ENCODE measurements at places on chromosomes 3 and 15. TPM values are rescaled to one million over a fixed set of nuclear protein-coding genes. Genes with fewer than 3 reads are reported as not detected.

- H3K27ac ChIP-seq, result no peak overlapping the region
- no peak for DNase-seq
- no peaks in the 10 kb centered on the region for H3K4me1 ChIP-seq
These were observed 170.8 kb downstream of the IGSF11 start for GRCh38 chr3:118863731-118864322.

Gene MAP6D1
- 0.85 TPM for total RNA-seq

GRCh38 chr15:66588971-66589370, 23.2 kb upstream of the LCTL start:
- H3K36me3 ChIP-seq, result no peaks in the 10 kb centered on the region
- no peak overlapping the region for H3K27ac ChIP-seq
- peaks cover 8% of the 10 kb centered on the region for H3K4me1 ChIP-seq

DNA sequence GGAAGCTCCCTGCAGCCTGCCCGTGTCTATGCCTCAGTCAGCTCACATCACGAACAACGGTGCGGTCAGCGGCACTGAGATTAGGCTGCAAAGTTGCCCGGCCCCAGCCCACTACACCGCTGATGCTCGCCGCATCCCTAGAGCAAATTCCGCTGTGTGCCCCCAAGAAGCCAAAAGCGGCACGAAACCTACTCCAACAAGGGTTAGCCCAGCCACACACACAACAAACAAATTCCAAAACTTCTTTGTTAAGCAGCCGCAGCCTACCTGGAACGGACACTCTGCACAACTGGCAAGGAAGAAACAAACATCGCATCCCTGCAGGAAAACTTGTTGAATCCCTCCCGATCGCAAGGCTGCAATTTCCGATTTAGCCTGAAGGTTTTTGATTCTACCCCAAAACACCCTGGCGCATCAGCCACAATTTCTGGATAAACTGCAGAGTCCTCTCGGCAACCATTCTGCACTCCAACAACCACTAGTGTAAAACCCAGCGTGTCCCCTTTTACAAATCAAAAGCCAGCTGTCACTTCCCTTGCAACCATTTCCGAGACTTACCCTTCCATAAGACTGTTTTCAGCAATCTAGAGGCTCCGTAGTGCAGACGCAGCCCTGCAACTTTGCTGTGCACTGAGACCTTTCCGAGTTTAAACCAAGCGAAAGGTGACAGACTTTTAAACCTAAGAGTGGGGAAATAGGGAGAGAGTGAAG, 449 bp downstream of the ROBO1 start:
- peak; percentile 52 for DNase-seq
- peaks cover 49% of the 10 kb centered on the region for H3K27me3 ChIP-seq
- H3K4me3 ChIP-seq, result no peak overlapping the region
- H3K36me3 ChIP-seq, result no peaks in the 10 kb centered on the region
- no peaks in the 10 kb centered on the region for H3K4me1 ChIP-seq
- H3K27ac ChIP-seq, result no peak overlapping the region

Gene SEC22C
- 35.1 TPM for total RNA-seq

DNA sequence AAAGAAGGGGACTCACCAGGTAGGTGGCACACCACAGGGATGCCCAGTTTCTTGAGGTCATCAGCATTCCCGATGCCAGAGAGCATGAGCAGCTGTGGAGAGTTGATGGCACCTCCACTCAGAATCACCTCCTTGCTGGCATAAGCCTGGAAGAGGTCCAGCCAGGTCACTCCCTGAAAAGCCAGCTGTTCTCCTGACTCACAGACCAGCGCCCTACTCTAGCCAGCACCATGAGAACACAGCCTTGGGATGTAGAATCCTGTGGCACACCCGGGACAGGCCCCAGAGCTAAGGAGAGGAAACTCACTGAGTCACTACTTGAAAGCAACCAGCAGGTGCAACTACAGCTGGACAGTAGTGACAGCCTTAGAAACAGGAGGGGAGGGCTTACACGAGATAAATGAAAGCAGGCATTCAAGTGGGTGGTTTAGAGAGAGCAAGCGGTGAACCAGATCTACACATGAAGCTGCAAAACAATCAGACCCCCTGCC, 24.5 kb downstream of the CHDH start:
- H3K27me3 ChIP-seq, result no peaks in the 10 kb centered on the region
- DNase-seq, result no peak
- peaks cover 12% of the 10 kb centered on the region for H3K36me3 ChIP-seq
- peaks cover 3% of the 10 kb centered on the region for H3K4me1 ChIP-seq
- H3K27ac ChIP-seq, result no peak overlapping the region

Gene C2CD4B
- total RNA-seq, result 12.6 TPM

DNA sequence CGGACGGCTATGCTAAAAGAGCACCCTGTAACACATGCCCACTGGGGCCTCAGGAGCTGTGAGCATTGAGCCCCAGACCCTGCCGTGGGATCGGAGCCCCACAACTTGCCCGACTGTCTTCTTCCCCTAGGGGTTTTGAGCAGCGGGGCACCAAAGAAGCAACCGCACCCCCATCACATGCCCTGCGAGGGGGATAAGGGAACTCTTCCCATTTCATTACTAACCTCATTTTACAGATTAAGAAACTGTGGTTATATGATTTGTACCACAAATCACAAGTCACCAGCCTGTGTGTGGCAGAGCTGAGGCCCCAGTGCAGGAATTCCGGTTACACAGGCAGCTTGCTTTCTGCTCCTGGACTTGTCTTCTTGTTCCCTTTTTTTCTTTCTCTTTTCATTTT, 86.2 kb downstream of the CD47 start:
- H3K4me1 ChIP-seq, result peaks cover 4% of the 10 kb centered on the region
- H3K27ac ChIP-seq, result no peak overlapping the region
- H3K4me3 ChIP-seq, result no peak overlapping the region
- H3K27me3 ChIP-seq, result no peaks in the 10 kb centered on the region
- no peaks in the 10 kb centered on the region for H3K36me3 ChIP-seq

DNA sequence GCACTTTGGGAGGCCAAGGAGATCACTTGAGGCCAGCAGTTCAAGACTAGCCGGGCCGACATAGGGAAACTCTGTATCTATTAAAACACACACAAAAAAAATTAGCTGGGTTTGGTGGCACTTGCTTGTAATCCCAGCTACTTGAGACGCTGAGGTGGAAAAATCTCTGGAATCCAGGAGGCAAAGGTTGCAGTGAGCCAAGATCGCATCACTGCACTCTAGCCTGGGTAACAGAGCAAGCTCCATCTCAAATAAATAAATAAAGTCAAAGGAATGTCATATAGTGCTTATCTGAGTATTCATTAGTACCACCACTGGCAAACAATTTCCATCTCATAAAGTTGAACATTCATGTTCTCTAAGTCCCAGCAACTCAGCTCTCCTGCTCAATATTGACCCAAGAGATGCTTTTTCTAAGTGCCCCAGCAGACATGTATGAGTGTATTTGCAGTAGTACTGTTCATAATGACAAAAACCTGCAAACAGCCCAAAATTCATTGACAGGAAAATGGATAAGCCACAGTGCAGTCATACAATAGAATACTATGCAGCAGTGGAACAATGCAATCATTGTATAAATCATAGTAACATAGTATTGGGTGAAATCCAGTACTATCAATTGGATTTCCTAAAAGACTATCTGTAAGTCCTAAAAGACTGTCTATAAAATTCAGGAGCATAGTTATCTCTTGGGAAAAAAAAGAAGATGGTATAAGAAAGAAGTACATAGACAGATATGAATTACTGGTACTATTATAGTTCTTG, 751.5 kb upstream of the LMCD1 start:
- DNase-seq, result no peak
- no peak overlapping the region for H3K4me3 ChIP-seq
- H3K36me3 ChIP-seq, result no peaks in the 10 kb centered on the region
- H3K27ac ChIP-seq, result no peak overlapping the region
- H3K4me1 ChIP-seq, result no peaks in the 10 kb centered on the region

Gene CCR3
- total RNA-seq, result 0.88 TPM

Measured in lung (tissue), 17 donors.